ENCODE measurements at places on chromosomes 1 and 21.

DNA sequence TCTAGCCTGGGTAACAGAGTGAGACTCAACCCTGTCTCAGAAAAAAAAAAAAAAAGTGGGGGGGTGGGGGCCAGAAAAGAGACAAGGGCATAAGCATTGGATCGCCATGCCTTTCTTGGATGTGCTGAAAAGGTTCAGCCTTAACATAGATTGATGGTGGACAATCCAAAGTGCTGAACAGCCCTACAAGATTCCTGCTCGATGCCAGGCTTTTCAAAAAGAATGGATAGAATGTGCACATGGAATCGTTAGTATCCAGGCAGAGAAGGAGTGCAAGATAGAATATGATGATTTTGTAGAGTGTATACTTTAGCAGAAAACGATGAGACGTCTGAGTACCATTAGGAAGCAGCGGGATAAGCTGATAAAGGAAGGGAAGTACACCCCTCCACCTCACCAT, 10.9 kb upstream of the COA7 start:
- DNase-seq: no peak

DNA sequence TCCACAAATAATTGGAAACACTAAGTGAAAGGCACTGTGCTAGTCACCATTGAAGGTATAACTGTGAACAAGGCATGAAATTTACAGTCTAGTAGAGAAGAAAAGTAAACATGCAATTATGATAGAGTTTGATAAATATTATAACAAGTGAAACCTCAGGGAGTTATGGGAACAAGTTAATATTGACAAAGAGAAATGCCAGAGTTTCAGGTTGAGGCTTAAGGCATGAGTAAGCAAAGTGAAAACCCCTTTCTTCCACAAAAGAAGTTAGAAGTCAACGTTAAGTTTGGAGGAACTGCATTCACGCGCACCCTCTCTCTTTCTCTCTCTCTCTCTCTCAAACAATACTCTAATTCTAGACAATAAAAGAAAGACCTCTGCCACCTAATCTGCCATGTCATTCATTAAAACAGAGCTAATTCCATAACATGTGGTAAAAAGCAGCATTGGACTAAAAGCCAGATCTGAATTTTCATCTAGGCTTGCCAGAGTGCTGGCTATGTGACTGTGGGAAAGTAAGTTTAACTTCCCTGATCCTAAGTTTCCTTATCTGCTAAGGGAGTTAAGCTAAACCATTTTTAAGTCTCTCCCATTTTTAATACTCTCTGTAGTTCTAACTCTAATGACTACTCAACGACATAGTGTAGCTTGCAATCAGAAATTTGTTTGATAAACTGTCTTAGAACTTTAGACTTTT, 22.0 kb downstream of the SLC44A5 start:
- no peak for DNase-seq

- no peak for DNase-seq
Measured at GRCh38 chr1:110426854-110427253, 19.4 kb upstream of the LAMTOR5 start.

DNA sequence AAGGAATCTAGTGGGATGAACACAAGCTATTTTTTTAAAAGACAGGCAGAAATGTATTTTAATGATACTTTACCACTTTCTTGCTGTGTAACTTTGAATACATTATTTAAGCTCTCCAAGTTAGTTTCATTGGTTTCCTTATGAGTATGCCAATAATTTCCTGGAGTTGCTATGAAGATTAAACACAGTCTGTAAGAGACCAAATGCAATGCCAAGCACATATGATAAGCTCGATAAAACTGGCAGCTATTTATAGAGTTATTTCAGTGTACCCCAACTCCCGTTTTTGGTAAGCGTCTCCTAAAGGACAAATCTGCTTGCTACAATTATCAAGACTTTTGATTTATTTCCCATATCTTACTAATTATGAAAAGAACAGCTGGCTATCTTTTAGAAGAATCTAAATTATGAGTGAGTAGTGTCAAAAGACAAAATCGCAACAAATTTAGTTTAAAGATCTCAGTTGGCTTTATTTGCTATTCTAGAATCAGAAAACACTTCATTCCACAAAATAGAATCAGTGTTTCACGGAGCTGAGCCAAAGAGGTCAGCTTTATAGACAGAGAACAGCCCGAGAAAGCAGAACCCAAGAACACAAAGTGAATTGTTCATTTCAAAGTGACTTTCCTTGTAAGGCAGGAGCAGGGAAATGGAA, 7.2 kb upstream of the MAP10 start:
- DNase-seq: no peak

DNA sequence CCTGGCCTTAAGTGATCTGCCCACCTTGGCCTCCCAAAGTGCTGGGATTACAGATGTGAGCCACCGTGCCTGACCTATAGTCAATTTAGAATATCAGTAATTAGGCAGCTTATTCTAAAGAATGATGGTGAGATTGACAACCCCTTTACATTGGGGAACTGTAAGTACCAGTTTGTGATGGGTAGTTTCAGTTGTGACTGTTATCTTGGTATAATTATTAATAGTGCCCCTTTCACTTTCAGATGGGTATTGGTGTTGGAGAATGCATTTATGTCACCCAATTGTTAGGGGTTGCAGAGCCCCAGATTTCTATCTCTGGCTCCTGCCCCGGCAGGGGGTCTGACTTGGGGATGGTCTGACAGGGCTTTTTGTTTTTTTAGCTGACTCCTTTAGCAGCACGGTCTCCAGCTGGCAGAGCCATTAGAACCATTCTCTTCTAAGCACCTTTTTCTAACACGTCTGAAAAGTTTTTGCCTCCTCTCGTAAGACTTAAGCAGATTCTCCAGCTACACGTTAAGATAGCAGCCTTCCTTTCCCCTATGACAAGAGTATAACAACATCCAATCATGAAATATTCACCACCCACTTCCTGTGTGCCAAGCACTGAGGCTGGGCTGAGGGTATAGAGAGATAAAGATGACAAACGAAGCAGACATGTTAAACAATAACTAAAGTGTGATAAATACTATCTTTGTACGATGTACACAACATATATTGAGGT, 157.8 kb downstream of the SDCCAG8 start:
- no peak for DNase-seq
